Fibroblast of skin of left quadriceps (primary cell): ENCODE measurements at places on chromosomes 1 and 21.

DNA sequence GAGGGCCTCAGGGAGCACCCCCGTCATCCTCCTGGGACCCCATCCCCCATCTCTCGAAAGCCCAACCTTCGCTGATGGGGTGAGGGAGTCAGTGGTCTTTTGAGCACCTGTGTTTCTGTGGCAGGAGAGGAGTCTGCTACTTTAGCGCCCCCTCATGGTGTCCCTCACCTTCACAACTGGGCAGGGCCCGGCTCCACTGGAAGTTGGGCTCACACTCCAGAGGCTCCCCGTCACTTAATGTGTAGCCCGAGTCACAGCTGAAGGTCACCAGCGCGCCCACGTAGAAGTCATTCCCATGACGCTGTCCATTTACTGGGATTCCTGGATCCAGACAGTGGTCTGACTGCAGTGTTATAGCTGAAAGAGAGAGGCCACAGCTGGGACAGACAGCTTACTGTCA lies 139.5 kb upstream of the HMGB4 start:
- no peak for DNase-seq

DNA sequence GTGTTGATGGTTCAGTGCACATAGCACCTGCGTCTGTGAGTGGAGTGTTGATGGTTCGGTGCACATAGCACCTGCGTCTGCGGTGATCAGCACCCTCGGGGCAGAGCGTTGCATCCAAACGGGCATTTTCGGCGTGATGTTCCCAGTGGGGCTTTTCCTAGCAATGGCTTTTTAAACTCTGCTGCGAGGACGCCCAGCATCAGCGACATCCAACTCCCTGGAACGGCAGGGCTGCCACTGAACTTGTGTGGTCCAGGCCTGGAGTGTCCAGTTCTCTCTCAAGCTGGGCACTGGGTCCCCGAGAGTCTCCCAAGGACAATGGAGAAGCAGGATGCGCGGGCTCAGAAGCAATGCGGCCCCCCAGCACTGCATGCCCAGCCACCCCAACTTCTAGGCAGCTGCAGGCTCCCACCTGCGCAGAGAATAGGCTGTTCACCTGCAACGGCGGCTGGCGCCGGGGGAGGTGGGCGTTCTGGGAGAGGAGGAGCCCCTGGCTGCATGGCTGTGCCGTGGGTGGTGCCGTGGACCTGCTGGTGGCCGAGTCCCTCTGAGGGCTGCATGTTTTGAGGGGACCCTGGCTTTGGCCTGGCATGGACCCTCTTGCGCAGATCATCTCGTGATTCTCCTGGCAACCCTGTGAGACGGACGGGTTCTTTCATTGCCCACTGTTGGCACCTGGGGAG lies 10.1 kb upstream of the C1orf174 start:
- DNase-seq, result no peak

GRCh38 chr1:201183753-201184152 lies 6.9 kb upstream of the IGFN1 start:
- DNase-seq, result no peak

- no peak for DNase-seq
Measured at GRCh38 chr1:230976825-230977747, 1.6 kb downstream of the TTC13 start.

DNA sequence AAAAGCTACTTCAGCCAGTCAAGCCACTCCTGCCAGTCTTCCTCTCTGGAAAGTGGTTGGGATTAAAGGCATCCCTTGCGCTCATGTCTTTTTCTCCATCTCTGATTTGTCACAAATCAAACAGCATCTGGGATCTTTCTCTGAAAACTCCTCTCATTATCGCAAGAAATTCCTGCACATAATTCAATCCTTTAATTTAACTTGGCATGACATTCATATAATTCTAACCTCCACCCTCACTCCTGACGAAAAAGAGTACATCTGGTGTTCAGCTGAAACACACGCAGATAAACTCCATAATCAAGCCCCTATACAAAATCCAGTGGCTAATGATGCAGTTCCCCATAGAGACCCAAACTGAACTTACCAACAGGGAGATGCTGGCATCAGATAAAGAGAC lies 19.4 kb upstream of the SLC2A5 start:
- DNase-seq, result no peak

DNA sequence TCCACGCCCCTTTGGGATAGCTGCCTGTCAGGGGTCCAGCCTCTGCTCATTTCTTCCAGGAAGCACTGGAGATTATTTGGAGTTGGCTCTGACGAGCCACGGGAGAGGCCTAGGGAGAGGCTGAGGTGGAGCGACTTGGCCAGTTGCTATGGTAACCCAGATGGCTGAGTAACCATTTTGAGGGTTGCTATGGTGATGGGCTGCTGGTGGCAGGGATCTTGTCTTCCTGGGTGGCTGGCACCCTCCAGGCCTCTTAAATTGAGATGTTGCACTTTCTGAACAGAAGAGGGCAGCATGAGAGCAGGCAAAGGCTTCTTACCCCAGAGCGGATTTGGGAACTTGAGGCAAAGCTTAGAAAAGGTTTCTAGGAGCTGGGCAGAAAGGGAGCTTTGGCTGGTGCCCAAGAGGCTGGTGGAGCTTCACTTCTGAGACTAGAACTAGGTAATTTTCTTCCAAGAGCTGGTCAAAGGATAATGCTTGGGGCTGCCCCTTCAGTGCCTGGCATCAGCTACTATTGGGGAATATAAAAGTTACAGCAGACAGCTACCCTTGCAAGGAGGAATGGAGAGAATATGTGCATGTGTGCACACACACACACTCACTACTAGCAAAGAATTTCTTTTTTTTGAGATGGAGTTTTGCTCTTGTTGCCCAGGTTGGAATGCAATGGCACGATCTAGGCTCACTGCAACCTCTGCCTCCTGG lies 72.5 kb downstream of the NDUFS5 start:
- peak; percentile 67 for DNase-seq

GRCh38 chr1:194056169-194056568 lies 869.8 kb upstream of the B3GALT2 start:
- DNase-seq, result no peak

DNA sequence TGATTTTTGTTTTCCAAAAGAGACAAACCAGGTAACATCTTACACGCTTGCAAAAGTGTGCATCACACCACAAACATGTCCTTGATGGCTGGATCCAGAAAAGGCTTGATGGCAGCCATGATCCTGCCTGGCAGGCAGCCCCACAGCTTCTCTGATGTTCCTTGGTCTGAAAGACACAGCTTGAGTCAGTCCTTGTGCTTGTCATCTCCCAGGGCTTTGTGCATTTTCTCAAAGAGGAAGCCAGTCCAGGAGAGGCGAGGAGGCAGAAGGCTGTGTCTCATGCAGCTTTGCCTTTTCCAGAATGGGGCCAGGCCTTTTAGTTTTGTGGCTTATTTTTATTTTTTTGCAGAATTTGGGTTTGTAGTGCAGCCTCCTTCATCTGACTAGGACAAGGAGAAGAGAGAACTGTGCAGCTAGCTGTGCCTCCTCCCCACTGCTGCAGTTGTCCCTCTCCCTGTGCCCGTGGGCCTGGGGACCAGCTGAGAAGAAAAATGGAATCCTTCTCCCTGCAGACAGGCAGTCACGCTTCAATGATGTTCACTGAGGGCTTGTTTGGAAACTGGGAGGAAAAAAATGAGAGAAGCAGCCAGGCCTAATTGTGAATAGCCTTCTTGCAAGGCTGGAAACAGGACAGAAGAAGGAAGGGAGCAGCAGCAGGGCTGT lies 7.4 kb downstream of the FNDC5 start:
- DNase-seq, result no peak

DNA sequence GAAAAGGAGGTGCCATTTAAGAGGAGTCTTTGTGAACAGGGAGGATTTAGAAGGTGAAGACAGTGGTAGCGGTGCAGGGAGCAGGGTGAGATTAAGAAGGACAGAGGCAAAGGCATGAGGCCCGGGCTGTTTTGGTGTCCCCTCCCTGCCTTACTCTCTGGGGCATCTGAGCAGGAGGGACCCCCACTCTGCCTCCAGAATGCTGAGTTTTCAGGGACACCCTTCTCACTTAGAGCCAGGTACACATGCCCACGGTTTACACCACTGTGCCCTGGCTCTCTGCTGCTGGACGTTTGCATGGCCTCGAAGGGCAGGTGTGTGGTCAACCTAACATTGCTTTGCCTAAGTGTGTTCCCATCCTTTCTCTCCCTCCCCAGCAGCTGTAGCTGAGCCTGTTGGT lies 20.5 kb upstream of the PARP1 start:
- DNase-seq, result no peak

DNA sequence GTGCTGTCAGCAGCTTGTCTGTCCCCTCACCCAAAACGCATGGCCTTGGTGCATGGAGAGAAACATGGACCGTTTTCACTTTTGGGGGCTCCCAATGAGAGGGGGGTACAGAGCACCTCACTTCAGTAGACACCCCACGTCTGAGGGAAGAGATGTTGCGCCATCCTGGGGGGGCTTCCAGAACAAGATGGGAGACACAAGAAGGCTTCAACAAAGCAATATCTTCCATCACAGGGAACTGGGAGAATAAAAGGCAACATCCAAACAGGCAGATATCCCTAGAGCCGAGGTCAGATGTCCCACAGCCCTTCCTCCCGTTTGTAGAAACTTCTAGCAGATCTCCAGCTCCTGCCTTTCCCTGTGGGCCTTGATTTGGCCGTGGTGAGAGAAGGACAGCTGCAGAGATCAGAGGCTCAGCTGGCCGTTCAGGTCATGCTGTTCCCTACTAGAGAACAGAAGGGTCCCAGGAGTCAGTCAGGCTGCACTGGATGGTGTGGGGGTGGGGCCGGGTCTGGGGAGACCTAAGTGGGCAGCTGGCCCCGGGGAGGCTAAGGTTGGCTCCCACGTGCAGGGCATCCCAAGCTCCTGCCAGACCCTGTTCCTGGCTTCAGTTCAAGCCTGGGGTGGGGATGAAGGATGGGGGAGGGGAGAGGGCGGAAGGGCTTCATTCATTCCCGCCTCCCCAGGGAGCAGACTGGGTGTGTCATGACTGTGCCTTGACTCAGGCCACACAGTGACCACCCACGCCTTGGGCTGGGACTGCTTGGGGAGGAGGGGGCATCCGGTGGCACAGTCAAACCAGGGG lies 4.4 kb downstream of the PLOD1 start:
- no peak for DNase-seq
